Hippocampal formation (tissue), 2 donors: ENCODE measurements at places on chromosomes 12 and 14.

- DNase-seq = no peak
Observed at GRCh38 chr12:80864046-80864735, 73.5 kb downstream of the LIN7A start.

- no peak for DNase-seq
Observed at GRCh38 chr12:43921666-43922337, 85.9 kb downstream of the TMEM117 start.

DNA sequence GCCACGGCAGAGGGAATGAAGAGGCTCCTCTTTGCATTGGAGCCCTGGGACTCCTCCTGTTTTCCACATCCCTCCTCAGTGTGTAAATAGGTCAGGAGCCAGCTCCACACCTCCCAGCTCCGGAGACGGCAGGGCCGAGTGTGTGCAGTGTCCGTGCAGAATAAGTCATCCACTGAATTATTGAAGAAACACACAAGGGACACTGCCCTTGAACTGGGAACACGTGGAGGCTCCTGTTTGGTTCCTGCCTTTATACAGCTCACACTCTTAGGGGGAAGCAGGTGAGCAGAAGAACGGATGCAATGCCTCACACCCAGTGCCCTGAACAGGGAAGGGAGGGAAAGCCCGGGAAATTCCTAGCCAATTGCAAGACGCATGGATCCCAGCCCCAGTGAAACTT, 10.4 kb upstream of the FZD10 start:
- DNase-seq = no peak

GRCh38 chr12:46649433-46649832, 176.4 kb downstream of the SLC38A4 start:
- no peak for DNase-seq

DNA sequence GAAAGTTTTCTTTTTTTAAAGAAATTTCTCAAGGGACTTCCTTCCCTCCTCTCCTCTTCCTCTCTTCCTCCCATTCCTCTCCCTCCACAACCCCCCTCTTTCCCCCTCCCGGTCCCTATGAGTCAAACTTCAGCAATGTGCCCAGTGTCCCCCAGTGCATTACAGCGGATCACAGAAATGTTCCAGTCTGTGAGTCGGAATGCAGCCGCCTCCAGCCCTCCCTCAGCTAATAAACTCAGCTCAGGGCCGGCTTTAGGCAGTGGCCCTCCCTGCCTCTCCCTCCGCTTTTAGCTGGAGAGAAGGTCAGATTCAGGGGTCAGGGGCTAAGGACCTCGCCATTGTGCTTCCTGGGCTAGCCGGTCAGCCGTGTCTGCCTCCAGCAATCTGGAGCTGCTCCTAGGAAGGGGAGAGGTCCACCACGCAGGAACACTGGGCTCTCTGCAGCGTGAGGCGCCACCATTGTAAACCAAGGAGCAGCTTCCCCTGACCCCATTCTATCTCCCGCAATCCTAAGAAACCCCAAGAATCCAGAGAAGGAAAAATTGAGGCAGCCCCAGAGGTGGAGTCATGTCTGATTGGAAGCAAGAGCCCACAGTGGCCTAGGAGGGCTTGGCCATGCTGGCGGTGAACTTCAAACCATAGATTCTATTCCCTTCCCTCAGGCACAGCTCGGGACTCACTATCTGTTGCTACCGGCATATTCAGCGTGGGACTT, 1.1 kb upstream of the HDAC7 start:
- no peak for DNase-seq

GRCh38 chr12:105428793-105429395, 98.4 kb downstream of the C12orf75 start:
- DNase-seq = no peak

- no peak for DNase-seq
Observed at GRCh38 chr12:56658921-56659320, 13.1 kb upstream of the ATP5F1B start.

- no peak for DNase-seq
Observed at GRCh38 chr14:20712904-20713303, 24.3 kb downstream of the ANG start.
